Astrocyte (in vitro differentiated cells and primary cell): ENCODE measurements at places on chromosomes 7 and 10. TPM values are rescaled to one million over a fixed set of nuclear protein-coding genes. Genes with fewer than 3 reads are reported as not detected.

DNA sequence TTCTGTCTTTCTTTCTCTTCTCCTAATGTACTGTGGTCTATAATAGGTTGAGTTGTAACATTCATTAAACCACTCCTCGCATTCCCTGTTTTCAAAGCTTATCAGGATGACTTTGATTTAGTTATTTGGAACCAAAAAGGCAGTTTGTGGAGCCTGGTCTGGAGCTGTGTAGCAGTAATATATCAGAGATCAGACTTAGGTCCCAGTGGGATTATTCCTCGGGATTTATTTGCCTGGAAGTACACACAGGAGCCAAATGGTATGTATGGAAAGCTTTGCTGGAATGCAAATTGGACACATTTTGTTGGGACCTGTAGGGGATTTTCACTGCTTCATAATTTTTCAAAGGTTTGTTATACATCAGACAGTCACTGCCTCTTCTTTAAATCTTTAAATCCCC lies 40.9 kb downstream of the GBF1 start:
- DNase-seq = no peak

- DNase-seq = no peak
Observed at GRCh38 chr7:952548-953441, 1.7 kb downstream of the ADAP1 start.

Gene IDI2
- not detected in 2 replicates for total RNA-seq

- no peak for DNase-seq
Observed at GRCh38 chr7:120864141-120864900, 6.4 kb upstream of the TSPAN12 start.

- no peak for DNase-seq
Observed at GRCh38 chr10:104646146-104646545, 5.1 kb downstream of the SORCS3 start.
